ENCODE measurements at places on chromosomes 6 and 20.

- no peak for DNase-seq
These were observed 728 bp downstream of the PSMA7 start for GRCh38 chr20:62142252-62143080.

DNA sequence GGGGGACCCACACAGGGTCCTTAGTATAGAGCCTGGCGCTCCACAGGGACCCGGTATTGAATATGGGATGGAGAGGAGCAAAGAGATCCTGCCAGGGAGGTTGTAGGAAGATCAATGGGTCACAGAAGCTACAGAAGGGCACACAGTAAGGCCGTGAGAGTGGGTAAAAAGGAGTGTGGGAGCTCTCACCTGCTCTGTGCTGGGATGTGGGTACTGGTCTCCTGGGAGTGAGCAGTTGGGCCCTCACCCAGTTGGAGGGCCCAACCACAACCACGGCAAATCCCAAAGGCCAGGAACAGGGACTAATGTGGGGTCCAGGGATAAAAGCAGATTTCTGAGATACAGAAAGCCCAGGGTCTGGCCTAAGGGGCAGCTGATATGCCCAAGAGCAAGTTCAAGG is 73.4 kb upstream of the RNF24 start:
- no peak for DNase-seq

- no peak for DNase-seq
These were observed 31.8 kb upstream of the RALGAPA2 start for GRCh38 chr20:20744170-20744725.

DNA sequence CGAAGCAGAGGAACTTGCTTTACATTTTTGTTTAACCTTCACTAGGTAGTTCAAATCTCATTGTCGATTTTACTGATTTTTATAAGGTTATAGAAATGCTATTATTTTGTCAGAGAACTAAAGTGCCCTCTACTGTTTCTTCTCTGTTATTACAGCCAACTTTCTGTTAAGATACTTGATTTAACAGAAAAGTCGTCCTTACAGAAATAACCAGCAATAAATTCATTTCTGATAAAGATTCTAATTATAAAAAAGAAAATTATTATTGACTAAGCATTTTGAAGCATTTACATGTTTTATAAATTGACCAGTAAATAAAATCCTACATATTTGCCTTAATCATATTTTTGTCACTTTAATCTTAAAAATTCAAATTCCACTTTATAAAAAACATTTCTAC is 60.8 kb downstream of the OGFRL1 start:
- DNase-seq, result no peak

DNA sequence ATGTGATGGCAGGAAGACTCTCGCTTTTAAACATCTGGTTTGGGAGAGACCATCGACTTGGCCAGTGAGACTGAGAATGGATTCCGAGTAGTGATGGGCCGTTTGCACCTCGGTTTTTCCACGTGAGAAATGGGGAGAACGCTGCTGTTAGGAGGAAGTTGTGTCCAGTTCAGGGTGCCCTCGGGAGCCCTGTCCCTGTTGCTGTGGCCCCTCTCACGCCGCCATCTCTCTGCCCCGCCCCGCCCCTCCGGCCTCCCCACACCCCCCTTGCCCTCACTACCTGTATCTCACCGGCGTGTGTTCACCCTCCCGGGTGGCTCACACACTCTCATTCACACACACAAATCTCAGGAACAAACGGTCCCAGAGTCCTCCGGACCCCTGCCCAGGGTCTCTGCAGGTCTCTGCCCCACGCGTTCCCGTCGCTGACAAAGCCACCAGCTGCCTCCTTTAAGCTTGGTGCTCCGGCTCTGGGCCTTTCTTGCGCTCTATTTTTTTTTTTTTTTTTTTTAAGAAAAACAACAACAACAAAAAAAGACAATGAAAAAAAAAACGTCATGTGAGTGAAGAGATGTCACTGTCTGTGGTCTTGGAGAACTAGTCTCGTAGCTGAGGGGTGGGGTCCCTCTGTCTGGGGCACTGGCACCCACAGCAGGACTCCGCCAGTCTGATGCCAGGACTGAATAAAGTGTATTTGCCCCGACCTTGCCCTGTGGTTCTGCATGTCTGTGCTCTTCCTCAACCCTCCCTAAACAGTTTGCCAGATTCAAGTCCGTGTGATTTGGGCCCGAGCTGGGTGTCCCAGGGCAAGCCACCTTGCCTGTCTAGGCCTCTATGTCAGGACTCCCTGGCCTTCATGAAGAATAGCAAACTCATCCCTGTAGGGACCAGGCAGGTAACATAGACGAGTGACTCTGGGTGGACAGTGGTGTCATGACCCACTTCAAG is 2.9 kb downstream of the SOX12 start:
- no peak for DNase-seq

DNA sequence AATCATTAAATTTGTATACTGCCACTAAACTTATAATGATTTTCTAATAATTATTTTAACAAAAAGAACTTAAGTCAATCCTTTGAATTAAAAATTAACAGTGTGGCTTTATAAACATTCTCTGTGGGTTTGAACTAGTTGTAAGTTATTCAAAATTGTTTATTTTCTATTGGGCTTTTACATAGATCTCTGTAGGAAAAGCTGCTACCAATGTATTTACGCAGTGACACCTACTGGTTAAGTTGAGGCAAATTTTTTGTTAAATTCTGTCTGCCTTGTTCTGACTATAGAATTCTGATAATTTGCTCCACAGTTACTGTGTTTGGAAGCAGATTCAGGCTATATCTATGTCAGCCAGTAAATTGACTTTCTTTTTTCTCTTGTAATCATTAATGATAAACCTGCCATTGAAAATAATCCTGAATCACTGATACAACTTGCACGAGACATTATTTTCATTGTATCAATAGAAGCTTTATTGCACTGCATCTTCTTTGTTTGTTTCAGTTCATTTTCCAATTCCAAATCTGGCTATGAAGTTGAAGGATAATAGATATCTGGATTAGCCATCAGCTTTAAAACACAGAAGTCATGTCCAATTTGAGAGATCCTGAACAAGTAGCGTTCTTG is 66.0 kb upstream of the UTRN start:
- DNase-seq, result no peak

- DNase-seq, result no peak
These were observed 28.6 kb upstream of the PCMTD2 start for GRCh38 chr20:64226686-64227580.

- no peak for DNase-seq
These were observed 1085.6 kb downstream of the KIF16B start for GRCh38 chr20:15487682-15488081.

- no peak for DNase-seq
These were observed 30.9 kb downstream of the BAK1 start for GRCh38 chr6:33549196-33549595.

- no peak for DNase-seq
These were observed 723 bp upstream of the ZNF451 start for GRCh38 chr6:57089265-57089664.

DNA sequence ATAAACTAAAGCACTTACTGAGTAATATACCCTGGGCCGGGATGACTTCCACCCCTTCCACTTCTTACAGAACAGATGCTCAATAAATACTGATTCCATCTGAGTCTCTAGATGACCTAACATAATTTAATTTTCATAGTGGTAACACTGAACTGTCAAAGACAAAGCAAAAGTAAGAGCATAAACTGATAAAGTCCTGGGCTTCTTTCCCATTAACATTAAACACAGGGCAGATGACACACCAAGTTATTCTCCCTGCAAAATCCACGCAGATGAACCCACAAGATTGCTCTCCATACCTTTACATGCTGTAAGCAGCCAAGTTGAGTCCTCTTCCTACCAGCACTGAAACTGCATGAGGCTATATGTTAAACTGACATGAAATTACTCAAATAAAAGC is 27.1 kb downstream of the AGPAT4 start:
- DNase-seq, result no peak

GRCh38 chr6:105926318-105926717 is 159.8 kb upstream of the PRDM1 start:
- no peak for DNase-seq

- DNase-seq, result no peak
These were observed 34.4 kb downstream of the TENT5A start for GRCh38 chr6:81718126-81718525.

DNA sequence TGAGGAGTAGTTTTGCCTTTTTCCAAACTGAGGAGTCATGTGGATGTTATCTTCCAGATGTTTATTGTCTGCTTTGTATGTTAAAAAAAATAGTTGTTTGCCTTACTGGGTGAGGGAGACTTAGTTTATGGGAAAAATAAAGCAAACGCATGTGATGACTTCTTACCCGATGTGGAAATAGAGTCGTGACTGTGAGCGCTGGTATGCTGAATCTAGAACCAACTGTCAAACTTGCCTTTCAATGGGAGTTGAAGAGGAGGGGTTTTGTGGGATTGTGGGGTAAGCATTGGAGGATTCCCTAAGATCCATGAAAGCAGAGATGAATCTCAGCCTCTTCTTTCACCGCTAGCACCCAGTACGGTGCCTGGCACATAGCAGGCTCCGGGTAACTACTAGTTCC is 5.3 kb downstream of the DCBLD1 start:
- DNase-seq, result no peak

GRCh38 chr6:65110031-65110430 is 597.0 kb downstream of the EYS start:
- DNase-seq, result no peak

- no peak for DNase-seq
These were observed 148.2 kb downstream of the LAMA2 start for GRCh38 chr6:129031051-129031599.

DNA sequence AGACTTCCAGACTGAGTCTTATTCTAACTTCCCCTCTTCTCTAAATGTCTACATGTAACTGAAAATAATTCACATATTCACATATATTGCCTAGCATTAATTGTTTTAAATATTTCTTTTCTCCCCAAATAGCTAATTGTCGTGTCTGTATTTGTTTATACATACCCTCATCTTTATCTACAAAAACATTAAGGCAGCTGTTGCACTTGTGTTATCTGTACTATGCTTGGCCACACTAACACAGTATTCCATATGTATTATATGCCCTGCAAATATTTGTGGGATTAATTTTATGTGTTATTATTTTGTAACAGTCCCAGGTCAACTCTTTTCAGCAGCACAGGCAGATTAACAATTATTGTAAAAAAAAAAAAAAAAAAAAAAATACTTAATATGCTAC is 11.7 kb downstream of the HDAC2 start:
- no peak for DNase-seq

- DNase-seq, result no peak
These were observed 74.6 kb downstream of the TMEM244 start for GRCh38 chr6:129786548-129786947.

- DNase-seq, result no peak
These were observed 5.4 kb downstream of the PPDPF start for GRCh38 chr20:63525971-63526370.

- DNase-seq, result no peak
These were observed 100.4 kb downstream of the JARID2 start for GRCh38 chr6:15346315-15346714.

DNA sequence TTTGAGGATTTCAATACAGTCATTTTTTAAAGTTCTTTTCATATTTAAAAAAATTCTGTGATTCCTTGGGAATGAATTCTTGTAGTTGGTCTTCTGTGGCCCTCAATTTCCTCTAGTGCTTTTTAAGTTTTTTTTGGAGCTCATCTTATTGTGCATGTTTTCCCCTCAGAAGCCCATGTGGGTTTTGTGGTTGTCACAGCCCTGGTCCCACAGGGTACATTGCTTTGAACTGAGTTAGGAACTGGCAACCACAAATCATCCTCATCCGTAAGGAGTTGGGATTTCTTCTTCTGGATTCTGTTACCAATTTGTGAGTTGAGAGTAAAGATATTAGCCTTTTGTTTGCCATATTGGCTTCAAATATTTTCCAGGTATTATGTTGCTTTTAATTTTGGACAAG is 89.9 kb downstream of the AKAP7 start:
- DNase-seq, result no peak

DNA sequence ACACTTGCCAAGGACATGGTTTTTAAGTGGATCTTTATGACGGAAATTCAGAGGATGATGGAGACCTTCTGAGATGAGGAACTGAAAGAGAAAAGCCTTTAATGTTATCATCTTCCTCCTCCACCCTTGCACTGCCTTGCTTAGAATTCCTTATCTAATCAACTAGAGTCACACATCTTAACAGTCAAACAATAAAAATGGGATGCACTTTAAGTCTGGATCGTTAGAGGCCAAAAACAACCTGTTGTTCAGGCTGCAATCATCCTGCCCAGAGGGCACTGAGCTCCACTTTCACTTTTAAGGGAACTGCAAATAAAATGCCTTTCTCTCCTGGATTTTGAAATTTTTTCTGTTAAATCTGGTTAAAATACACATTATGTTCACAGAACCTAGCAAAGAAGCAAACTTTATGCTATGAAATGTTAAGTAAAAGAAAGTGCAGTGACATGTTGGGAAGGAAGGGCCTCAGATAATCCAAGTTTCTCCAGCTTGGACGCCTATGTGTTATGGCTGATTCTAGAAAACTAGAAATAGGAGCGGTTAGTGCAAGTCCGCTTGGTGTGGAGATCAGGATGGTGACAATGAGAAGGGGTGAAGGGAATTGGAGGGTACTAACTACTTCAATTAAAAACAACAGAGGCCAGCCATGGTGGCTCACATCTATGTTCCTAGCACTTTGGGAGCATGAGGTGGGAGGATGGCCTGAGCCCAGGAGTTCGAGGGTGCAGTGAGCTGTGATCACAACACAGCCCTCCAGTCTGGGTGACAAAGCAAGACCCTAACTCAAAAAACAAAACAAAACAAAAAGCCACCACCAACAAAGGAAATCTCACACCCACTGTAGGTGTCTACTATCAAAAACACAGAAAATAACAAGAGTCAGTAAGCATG is 66.4 kb upstream of the KIF13A start:
- DNase-seq, result no peak

- DNase-seq, result peak; percentile 21
These were observed 15.8 kb upstream of the RNF182 start for GRCh38 chr6:13908955-13909381.

DNA sequence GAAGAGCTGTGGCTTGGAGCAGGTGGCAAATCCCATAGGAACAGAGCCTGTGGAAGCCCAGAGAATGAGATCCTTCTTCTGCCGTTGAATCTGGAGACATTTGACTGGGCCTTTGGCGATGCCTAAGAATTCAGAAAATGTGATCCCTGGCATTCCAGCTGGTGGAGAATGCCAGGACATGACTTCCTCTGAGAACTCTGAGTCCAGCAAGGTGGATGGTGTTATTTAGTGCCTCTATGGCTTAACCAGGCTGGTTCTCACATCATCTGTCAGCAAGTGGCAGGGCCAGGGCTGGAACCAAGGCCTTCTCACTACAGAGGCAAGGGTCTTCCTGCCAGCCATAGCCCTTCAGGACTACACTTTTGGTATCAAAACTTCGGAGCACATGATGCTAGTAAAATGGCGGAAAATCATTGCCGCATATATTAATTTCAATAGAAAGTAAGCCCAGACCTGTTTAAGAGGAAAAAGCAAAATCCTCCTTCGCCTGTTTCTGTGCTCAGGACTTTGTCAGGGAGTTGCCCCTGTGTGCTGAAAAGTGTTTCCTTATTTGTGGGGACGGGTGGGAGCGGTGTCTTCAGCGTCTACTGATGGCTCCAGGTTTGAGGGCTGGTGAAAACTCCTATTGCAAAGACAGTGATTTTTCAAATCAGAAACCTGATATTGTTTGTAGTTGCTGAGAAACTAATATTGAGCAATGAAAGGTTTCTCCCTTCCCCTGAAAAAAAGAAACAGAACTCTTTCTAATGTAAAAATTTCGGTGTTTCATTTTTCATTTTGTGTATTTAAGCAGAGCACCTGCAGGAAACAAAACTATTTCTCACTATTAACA is 23.9 kb downstream of the DUSP22 start:
- DNase-seq, result no peak

Measured in NCI-H2107 (cell line).